ENCODE measurements at places on chromosomes 5 and 9. TPM values are rescaled to one million over a fixed set of nuclear protein-coding genes. Genes with fewer than 3 reads are reported as not detected.

OR1L1 gene
- total RNA-seq: not detected

DNA sequence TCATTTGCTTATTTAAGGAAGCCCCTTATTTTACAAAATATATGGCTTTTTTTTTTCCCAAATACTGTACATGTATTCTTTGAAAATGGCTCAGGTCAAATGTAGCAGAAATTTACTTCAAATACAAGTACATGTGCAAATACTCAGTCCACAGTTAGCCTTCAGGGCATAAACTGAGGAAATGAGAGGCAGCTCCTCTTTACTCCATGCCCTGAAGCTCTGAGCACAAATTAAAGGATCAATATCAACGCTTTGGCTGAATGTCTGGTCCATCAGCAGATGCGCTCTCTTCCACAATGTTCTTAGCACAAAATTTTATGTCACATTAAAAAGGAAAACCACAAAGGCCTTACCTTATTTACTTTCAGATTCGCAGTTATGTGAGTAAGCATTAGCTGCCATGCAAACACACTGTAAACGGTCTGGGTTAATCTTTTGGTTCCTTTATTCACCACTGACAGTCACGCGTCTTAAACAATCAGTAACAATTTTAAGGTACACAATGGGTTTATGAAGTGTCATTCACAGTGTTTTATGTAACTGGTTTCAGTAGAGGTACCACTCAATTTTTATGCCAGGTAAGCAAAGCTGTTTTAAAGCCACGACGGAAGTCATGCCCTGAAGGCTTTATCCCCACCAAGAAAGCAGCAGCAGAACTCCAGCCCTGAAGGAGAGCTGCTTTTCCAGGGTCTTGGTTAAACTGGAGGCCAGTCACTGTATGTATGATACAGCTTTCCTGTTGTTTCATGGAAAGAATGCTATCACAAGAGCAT, 103.4 kb downstream of the OTULIN start:
- DNase-seq: no peak

- DNase-seq: no peak
Measured at GRCh38 chr5:150393096-150393645, 19.5 kb downstream of the CD74 start.

DNA sequence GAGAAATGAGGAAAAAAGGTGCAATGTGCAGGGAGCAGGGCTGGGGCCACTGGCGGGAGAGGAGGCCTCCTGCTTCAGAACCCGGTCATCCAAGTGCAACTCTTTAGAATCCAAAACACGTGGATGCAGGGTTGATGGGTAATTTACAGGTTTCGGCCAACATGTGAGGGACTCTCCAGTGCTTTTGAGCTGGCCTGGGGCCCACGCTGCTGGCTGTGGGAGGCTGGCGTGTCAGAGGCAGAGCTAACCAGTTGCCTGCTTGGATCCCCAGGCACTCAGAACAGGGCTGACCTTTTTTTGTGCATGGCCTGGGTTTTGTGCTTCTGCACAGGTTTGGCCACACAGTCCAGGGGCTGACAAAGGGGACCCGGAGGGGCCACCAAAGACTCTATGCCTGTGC, 61.6 kb downstream of the GADD45G start:
- DNase-seq: no peak

CARD19 gene
- total RNA-seq: 65.4 TPM

DNA sequence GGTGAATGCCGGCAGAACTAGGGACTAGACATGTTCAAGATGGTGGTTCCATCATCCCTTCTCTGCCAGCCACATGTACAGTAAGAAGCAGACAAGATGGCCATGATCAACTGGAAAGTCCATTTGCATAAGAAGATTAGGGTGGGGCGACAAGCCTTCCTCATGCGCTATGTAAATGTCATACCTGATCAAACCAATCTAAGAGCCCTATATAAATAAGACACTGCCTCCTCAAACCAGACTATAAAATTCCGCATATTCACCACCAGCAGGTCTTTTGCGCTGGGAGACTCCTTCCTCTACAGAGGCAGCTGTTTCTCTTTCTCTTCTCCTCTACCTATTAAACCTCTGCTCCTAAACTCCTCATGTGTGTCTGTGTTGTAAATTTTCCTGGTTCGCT, 53.8 kb downstream of the TIMD4 start:
- no peak for DNase-seq

DNA sequence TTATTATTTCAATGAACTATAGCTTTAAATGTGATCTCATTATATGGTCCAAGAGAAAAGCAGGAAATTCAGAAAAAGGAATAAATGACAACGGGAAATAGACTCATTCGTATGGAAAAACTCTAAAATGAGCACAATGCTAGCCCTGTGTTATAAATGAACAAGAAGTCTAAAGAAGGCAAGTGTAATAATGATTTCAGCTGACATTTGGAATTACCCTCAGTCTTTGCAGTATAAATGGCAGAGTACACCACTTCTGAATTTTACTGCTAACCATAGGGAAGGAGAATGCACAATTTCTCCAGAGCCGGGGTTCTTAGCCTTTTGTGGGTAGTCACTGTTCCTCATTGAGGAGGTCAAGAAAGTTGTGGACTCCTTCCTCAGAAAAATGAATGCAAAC, 93.1 kb downstream of the ANKRD55 start:
- DNase-seq: peak; percentile 88

GRCh38 chr5:107389130-107389774, 281.5 kb downstream of the EFNA5 start:
- peak; percentile 98 for DNase-seq

DNA sequence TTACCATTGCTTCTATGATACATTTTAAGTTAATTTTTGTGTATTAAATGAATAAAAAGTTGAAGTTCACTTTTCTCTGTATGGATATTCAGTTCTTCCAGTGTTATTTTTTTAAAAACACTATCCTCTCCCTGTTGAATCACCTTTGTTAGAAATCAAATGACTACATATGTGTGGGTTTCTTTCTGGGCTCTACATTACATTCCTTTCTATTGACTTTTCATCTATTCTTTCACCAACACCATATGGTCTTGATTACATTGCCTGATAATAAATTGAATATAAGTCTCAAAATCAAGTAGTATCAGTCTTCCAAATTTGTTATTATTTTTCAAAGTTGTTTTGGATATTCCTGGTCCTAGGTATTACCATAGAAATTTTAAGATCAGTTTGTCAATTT, 7.3 kb upstream of the RASEF start:
- no peak for DNase-seq

EQTN gene
- not detected for total RNA-seq

OMD gene
- not detected for total RNA-seq

POU5F2 gene
- total RNA-seq: 0.51 TPM

DDX4 gene
- not detected for total RNA-seq

GRCh38 chr5:132100672-132101261, 27.2 kb downstream of the CSF2 start:
- DNase-seq: no peak

CNOT6 gene
- total RNA-seq: 21.5 TPM

GRCh38 chr5:55415071-55415470, 107.3 kb downstream of the MTREX start:
- DNase-seq: no peak

GRCh38 chr9:1271786-1272185, 221.6 kb downstream of the DMRT2 start:
- DNase-seq: no peak

- DNase-seq: no peak
Measured at GRCh38 chr5:51484326-51484725, 101.1 kb downstream of the ISL1 start.

DMRT3 gene
- total RNA-seq: not detected

BTNL3 gene
- not detected for total RNA-seq

GRCh38 chr9:121274851-121275250, 6.9 kb downstream of the GSN start:
- DNase-seq: no peak

DNA sequence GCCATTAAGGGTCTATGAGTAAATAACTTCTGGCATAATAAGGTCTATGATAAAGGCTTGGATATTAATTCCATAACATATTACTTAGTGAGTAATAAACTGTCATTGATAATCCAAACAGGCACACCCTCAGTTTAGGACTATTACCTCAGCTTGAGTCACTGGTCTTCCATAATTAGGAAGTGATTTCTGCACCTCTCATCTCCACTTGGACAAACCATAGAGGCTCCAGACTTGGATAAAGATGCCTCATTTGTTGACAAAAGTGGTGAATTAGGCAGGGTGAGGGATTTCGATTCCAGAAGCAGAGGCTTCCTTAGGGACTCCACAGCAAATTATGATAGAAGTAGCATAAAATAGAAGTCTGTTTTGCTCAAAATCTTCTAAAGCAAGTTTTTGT, 127.5 kb upstream of the MTAP start:
- no peak for DNase-seq

DNA sequence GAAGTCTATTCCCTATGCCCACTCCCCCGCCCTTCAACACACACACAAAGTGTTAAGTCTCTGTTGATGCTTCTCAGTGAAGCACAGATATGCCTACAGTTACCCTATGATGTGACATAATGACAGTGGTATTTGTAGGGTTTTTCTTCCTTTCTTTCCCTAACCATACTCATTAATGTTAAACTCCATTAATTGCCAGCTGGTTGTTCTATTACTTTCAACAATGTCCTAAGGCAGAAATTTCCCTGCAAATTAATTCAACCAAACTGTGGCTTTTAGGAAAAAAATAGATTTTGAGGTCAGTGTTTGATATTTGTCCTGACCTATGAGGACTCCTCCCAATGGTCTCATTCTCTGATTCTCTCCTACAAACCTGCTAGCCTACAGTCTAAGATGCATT, 38.2 kb upstream of the SLCO6A1 start:
- no peak for DNase-seq

DNA sequence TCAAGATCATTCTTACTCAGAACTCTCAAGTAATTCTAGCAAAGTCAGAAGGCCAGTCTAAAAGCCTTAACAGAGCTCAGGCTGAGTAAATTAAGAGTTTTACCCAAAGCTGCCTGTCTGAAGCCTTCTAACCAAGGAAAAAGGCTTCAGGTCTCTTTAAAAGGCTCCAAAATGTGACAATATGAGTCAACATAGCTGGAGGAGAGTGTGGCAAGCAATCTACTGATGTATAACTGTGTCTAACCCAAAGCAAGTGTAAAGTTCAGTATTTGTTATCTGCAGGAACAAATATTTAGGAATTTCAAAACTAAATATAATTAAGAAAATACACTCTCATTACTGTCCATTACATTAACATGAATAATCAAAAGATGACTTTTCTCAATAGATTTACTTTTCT, 11.0 kb downstream of the ZBTB5 start:
- DNase-seq: no peak

OBP2B gene
- not detected for total RNA-seq

DNA sequence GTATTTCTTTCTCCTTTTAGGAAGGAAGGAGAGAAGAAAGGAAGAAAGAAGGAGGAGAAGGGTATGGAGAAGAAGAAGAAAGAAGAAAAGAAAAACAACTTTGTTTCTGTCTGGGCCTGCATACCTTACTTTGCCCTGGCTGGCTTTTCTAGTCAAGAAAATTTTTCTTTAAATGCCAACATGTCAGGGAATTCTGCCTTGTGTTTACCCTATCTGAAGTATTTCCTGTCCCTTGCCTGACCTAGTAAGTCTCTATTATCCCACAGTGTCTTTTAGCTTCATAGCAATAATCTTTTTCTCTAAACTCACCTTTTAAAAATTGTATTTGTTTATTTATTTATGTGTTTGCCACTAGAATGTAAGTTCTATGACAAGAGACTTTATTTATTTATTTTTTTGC, 1864.1 kb downstream of the EFNA5 start:
- no peak for DNase-seq

- DNase-seq: no peak
Measured at GRCh38 chr5:167822241-167822640, 469.2 kb upstream of the WWC1 start.

GRCh38 chr9:33820231-33820745, 3.3 kb downstream of the UBE2R2 start:
- no peak for DNase-seq

- no peak for DNase-seq
Measured at GRCh38 chr9:121459513-121459912, 40.1 kb downstream of the GGTA1 start.

GRCh38 chr5:54646356-54647101, 129.0 kb downstream of the SNX18 start:
- DNase-seq: no peak

GRCh38 chr5:10579536-10580521, 16.0 kb downstream of the ANKRD33B start:
- DNase-seq: no peak

DNA sequence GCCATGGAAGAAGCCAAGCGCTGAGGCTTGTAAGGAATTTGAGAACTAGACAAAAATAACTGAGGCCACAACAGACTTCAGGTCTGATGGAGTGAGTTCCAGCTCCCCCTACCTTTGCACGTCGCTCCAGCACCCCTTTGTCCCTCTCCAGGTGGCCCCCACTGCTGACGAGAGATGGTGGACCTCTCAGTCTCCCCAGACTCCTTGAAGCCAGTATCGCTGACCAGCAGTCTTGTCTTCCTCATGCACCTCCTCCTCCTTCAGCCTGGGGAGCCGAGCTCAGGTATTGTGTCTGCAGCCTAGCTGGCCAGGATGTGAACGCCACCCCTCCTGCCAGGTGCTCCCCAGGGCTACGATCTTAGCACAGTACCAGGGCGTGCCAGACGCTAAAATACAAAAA, 5.2 kb downstream of the BTNL9 start:
- no peak for DNase-seq

LAMC3 gene
- 5.1 TPM for total RNA-seq

DNA sequence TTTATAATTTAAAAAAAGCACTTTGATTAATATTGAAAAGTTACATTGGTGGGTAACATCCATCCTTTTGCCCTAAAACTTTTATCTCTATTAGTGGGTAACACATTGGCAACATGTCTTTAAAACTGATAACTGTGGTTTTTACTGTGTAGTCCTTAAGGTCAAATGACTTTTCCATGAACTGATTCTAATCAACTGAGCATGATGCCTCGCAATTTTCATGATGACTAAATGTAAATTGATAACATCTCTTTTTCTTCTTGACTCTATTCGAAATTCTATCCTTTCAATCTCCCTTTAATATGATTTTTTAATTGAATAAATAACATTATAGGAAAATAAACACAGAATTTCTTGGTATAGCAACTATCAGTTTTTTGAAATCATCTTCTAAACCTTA, 6.3 kb upstream of the IL5 start:
- DNase-seq: no peak

GRCh38 chr5:132245593-132245992, 11.9 kb upstream of the PDLIM4 start:
- no peak for DNase-seq

STX17 gene
- total RNA-seq: 12.3 TPM

DNA sequence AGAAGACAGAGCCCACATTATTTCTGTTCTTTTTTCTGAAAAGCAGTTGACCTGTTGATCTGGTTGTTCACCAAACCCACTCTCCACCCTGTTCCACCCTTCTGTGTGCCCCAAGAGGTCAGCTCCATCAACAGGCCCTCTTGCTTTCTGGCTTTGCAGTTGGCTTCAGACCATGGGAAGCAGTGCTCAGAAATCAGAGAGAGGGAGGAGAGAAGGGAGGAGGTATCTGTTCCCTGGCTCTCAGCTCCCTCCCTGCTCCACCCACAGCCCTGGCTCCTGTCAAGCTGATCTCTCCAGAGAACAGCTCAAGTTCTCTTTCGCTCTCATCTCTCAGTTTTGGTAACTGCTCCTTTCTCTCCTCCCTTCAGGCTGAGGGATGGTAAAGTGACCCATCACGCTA, 144.2 kb upstream of the RAI14 start:
- no peak for DNase-seq

GRCh38 chr9:135212961-135213360, 125.5 kb downstream of the OLFM1 start:
- DNase-seq: no peak
